ENCODE measurements at places on chromosomes 11 and 22.

DNA sequence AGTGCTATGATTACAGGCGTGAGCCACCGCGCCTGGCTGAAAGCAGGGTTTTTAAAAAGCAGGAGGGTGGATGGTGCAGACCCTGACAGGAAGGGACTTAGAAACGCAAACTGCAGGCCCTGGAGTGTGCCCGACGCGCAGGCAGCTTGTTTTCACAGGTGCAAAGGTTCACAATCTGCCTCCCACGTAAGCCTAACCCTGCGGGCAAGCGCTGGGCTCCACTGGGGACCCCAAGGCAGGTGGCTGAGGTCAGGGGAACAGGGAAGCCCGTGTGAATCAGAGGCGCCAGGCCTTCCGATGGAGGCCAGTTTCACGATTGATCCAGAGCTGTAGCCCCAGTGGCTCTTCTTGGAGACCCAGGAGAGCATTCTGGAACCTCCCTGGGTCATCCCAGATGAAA lies 256.3 kb downstream of the BRD1 start:
- DNase-seq = no peak

- DNase-seq = no peak
Measured at GRCh38 chr22:41772198-41772597, 28.3 kb upstream of the CCDC134 start.

- DNase-seq = peak; percentile 26
Measured at GRCh38 chr11:4048340-4048739, 46.3 kb upstream of the RRM1 start.

DNA sequence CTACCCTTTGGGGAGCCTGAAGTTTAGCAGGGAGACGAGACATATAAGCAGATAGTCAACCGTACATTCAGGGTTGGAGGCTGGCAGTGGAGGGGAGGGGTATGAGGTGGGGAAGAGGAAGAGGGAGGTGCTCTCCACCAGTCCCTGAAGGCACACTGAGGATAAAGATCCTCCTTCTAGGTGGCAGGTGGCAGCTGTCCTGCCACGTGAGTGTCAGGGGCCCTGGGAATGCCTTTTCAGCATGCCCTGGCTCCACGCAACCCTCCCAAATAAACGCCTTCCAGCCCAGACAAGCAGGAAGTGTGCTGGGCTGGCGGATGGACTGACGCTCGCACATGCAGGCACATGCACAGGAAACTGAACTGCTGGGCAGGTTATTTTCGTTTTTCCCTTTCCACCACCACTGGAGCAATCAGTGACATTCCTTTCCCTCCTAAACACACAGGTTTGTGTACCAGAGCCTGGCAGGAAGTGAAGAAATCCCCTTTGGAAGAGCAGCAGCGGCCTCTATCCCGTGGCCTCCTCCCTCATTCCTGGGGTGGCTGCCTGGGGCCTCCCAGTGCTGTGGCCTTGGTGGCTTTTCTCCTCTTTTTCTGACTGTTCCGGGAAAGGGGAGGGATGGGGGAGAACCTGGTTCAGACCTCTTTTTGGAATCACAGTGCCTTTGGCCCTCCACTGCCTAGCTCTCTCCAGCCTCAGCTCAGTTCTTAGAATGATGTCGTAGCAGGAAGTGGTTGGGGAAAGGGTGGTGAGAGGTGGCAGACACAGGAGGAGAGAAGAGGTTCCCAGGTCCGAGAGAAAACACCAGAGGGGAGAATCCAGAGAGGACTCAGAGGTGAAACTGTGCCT lies 157.0 kb upstream of the TIMP3 start:
- DNase-seq = no peak

DNA sequence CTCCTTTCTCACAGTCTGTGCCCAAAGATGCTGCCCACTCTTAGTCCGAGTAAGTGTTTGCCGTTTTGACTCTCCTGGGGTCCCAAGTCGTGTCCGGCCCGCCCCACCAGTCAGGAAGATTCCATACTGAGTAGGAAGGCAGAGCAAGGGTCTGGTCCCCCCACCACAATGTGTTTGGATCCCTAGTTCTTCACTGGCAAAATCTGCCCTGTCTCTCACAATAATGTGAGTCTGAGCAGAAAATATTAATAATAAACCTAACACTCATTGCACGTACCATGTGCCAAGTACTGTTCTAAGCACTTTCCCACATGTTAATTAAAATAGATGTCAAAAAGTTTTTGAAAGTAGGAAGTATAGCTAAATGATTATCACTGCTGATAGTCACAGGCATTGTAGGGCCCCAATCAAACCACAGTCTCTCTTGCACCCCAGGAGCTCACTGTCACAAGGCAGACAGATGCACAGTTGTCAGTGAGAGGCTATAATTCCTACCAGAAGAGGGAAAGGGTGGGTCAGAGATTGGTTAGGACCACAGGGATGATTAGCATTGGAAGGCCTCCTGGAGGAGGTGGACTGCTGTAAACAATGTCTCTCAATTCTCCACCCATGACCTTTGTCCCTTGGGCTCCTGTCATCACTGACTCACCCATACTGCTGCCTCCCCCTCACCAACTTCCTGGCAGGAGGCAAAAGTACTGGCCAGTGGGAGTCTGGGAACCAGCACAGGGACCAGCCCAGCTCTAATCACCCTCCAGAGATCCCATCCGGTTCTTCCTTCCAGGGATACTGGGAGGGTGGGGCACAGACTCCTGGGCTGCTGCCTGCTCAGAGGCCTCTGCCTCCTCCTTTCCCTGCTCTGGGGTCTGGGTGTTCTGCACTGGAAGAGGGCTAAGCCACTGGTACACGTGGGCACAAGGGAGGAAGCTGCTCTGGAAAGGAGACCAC lies 1.0 kb upstream of the POLD4 start:
- DNase-seq = peak; percentile 90

GRCh38 chr11:17063171-17064002 lies 14.1 kb downstream of the RPS13 start:
- peak; percentile 54 for DNase-seq

DNA sequence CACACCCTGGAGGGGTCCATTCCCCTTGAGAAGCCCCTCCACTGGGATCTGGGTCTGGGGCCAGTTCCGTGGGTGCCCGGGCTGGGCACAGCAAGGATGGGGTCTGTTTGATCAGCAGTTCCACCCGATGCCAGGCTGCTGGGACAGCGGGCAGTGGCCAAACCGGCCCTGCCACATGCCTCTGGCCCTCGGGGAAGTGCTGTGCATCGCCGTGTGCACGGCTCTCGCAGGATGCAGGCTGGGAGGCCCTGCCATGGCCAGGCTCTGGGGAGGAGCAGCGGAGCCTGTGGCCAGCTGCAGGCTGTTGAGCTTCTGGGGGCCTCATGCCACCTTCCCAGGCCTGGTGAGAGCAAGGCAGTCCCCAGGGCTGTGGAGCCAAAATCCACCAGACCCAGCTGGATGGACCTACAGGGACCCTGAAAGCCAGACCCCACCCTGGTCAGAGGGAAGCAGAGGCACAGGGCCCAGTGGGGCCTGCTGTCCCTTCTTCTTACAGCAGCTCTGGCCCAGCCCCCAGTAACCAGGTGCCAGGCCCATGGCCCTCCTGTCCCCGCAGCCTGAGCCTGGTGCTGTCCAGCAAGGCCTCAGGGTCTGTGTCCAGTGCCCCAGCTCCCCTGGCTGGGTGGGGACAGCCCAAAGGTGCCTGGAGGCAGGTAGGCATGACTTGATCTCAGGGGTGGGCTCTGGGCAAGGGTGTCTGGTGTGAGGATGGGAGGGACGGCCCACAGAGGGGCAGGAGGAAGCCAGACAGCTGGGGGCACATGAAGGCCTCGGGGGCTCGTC lies 57.3 kb downstream of the WNT7B start:
- DNase-seq = no peak

- DNase-seq = peak; percentile 91
Measured at GRCh38 chr11:111797145-111797581, 31.0 kb upstream of the PPP2R1B start.

GRCh38 chr11:22339611-22340010 lies 1.4 kb downstream of the SLC17A6 start:
- no peak for DNase-seq

DNA sequence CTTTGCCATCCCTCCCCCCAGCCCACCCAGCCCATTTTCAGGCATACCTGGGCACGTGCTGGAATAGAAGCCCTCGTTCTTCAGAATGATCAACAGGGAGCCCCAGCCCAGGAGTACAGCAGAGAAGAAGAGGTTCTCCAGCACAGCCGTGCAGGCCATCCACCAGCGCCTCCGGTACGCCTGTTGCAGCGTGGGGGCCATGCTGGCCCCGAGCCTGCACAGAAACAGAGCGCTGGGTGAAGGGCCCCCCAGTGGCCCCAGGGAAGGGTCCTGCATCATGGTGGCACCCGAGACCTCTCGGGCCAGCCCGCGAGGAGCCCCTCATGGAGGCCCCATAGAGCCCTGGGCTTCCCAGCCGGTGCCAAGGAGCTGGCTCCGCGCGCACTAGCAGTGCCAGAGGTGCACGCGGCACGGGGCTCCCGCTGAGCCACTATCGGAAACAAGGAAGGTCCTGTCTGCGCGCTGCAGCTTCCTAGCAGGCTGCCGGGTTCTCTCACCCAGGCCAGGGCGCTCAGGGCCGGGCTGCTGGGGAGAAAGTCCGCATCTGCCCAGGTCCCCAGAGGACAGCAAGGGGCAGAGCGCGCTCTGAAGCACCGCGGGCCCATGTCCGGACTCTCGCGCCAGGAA lies 1.5 kb downstream of the SLC43A1 start:
- peak; percentile 33 for DNase-seq

DNA sequence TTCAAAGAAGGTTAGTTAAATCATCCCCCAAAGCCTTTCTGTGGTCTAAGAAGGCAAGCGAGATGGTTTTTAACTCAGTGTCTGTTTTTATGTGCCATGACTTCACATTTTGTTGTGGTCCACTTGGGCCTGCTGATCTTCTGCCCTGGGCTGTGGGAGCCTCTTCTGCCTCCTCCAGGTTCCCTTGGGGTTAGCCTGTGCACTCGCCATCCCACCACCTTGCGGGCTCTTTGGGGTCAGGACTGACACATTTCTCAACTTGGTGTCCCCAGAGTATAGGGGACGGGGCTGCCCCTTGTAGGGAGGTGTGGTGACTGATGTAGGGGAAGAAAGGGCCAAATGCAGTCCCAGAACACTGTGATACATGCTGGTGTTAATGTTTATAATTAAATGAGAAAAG lies 207.0 kb downstream of the TBC1D22A start:
- DNase-seq = no peak

GRCh38 chr22:46143491-46144147 lies 6.7 kb upstream of the PPARA start:
- DNase-seq = no peak

GRCh38 chr11:63999349-64000025 lies 13.2 kb downstream of the OTUB1 start:
- peak; percentile 44 for DNase-seq

DNA sequence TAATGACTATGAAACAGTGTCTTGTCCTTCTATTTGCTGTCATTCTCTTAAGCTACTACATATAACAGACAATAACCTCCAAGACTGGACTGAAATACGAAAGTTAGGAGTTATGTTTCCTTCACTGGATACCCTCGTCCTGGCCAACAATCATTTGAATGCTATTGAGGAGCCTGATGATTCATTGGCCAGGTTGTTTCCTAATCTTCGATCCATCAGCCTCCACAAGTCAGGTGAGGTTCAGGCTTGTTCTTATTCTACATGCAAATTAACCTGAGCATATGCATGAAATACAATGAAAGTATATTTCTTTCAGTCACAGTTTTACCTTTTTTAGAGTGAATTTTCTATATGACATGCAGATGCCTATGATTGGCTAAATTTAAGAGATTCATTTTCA lies 31.2 kb downstream of the TBCEL start:
- no peak for DNase-seq

GRCh38 chr11:2703363-2704141 lies 3.8 kb upstream of the KCNQ1OT1 start:
- DNase-seq = peak; percentile 7

DNA sequence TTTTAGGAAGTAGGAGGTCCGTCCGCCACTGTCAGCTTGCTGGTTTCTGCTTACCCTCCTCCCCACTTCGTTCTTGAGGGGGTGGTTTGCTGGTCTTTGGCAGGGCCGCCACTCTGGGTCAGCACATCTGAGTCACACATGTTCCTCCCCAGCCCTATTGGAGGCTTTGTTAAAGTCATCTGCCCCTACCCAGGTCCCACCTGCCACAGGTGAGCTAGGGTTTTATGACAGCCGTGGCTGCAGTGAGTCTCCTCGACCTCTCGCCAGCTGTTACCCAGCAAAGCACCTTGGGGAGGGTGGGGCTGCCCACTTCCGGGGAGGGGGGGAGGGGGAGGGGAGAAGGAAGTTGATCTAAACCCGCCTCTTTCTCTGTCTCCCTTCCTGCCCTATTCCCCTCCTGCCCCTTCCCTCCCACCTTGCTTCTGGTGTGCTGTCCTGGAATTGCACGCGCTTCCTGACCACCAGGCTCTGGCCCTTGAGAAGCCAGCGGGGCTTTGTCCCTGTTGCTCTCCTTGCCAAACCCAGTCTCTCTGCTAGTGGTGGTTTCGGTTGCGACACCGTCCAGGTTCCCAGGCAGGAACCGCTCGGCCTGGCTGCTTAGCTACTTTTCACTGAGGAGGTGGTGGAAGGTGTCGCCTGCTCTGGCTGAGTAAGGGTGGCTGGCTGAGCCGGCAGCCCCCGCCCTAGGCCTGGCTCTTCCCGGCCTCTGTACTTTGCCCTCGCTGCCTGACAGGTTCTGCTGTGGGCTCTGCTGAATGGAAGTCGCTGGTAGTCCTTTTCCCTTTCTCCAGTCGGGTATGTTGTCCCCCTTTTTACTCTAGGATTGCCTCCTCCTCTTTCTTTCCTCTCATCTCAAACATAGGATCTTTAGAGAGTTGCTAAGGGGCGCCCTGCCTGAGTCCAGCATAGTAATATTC lies 28.5 kb downstream of the RCOR2 start:
- peak; percentile 70 for DNase-seq

DNA sequence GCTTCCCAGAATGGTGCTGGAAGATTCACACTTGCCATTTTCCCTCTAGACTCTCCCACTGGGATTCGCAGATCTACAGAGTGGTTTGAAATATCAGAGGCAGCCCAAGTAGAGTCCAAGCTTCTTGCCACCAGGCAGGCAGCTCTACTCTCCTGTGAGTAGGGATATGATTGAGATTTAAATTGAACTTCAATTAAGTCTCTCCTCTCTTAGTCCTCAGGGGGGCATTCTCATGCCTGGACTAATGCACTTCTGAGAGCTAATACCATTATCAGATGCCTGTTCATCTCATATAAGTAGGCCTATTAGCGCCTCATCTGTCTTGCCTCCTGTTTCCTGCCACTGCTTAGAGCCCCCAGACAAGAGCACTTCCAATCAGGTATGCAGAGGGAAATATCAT lies 25.5 kb upstream of the AMPD3 start:
- DNase-seq = no peak

Measured in inflammatory macrophage (primary cell).